PC-3 (cell line): ENCODE measurements at places on chromosomes 4 and X. TPM values are rescaled to one million over a fixed set of nuclear protein-coding genes. Genes with fewer than 3 reads are reported as not detected.

DNA sequence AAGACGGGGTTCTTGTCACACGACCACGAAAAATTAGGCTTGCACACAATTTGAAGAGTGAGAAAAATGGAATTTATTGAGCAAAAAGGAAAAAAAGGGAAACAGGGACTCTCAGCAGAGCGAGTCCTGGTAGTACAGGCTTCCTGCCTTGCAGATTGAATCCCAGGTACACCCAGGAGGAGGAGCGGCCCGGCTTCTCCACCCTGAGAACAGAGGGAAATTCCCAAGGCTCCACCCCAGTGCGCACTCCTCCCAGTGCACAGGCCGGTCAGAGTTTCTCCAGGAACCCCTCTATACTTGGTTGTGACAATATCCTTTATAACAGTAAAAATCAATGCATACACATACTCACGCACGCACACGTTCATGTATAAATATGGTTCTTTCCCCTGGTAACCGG, 22.0 kb downstream of the SLC4A4 start:
- DNase-seq: no peak

DNA sequence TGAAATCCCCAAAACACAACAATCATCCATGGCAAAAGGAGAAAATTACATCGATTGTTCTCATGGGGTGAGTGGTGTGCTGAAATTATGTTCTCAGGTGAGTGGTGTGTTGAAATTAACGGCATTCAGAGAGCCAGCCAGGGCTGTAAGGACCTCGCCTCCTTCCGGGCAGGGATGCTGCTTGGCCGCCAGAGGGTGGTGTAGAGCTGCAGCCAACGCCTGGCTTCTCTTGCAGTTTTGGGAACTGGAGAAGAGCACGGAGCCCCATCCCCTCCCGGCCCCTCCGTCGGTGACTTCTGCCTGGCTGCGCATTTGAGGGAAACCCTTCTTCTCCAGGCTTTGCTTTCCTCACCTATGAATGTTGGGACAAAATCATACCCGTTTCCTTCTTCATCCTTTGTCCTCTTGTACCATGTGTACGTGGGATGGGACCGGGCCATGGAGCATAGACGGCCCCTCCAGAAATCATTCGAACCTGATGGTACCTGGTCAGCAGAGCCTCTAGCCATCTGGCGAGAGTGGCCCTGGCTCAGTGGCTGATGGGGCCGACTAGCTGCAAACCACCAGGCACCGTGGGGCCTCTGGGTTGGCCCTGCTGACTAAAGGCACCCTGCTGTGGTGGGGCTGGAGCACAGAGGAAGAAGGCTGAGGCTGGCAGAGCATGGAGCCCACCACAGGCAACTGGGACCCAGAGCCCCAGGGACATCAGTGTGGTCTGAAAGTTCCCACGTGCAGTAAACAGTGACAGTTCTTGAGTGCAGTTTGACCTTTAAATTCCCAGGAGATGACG, 28.4 kb downstream of the TRMT44 start:
- DNase-seq: peak; percentile 63

- DNase-seq: no peak
Measured at GRCh38 chrX:100747090-100747489, 15.2 kb upstream of the SYTL4 start.

The IL2 gene
- not detected in 2 replicates for total RNA-seq

GRCh38 chrX:24465532-24465865, 413 bp downstream of the PDK3 start:
- DNase-seq: no peak

DNA sequence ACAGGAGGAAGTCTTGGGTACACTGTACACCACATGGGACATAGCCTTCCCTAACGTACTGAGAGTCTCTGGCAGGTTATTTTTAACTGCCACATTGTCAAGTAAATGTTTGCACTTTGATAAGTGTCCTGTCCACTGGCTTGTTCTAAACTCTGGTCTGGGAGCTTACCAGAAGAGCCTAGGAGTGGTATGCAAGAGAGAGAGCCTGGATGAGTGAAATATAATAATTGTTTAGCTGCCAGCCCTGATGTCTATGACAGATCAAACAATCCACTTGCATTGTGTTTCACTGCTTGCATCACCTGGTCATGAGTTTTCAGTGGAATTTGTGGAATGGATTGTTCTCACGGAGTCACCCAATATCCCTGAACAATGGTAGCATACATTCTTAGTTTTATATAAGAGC, 91.6 kb downstream of the SHROOM3 start:
- peak; percentile 35 for DNase-seq

DNA sequence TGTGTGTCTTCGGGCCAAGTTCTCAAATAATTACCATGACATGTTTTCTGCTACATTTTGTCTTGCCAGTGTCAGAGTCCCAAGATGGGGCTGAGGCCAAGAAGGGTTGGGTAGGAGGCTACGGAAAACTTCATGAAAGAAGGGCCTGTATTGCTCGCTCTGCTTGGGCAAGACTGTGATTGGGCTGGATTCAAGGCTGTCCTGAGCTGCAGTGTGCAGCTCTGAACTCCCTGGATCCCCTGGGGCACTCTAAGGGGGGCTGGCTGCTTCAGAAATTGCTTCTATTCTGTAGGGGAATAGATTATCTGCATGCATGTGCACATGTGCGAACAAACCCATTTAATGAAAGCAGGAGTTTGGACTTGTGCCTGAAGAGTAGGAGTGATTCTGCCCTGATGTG, 13.6 kb downstream of the TSPAN6 start:
- no peak for DNase-seq

GRCh38 chr4:67691328-67691727, 9.6 kb downstream of the UBA6 start:
- DNase-seq: no peak

The DCLK2 gene
- total RNA-seq: 1.2 TPM in 2 replicates

GRCh38 chr4:171348090-171348489, 465.1 kb upstream of the GALNTL6 start:
- DNase-seq: no peak

- DNase-seq: no peak
Measured at GRCh38 chr4:147847751-147848590, 116.1 kb downstream of the ARHGAP10 start.

- DNase-seq: no peak
Measured at GRCh38 chr4:131347816-131348215, 1801.3 kb upstream of the PCDH10 start.

GRCh38 chr4:183158062-183158461, 59.0 kb downstream of the WWC2 start:
- no peak for DNase-seq

- no peak for DNase-seq
Measured at GRCh38 chrX:20267931-20268701, 1.4 kb upstream of the RPS6KA3 start.

GRCh38 chr4:116082808-116083366, 969.5 kb upstream of the NDST4 start:
- DNase-seq: no peak

DNA sequence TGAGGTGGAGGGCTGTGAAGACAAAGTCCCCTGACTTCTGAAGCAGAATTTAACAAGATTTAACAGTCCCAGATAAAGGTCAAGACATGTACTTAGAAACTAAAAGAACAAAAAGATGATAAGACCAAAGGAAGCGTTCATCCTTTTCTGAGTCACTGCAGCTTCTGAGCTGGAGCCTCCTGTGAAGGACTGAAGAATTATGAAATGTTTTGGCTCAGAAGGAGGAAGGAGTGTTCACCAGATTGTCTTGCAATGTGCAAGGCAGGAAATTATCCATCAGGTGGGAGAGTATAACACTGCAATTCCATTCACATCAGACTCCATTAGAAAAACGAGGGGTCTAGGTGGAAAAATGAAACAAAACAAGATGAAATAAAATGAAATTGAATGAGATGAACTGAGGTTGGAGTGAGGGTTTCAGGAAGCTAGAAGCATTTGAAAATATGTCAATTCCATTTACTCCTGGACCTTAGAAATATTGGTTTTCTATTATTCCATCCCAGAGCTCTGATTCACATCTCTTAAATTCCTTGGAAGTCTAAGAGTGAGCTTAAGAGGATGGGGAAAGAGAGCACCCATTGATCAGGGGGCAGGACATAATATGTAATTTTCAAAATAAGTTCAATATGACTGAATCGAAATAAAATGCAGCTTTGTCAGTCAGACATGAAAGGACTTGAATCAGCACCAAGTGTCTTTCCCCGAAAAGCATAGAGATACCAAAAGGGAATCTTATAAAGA, 186.1 kb upstream of the LNX1 start:
- peak; percentile 59 for DNase-seq

- peak; percentile 6 for DNase-seq
Measured at GRCh38 chr4:2843941-2844584, 419 bp downstream of the ADD1 start.

The RBMXL3 gene
- total RNA-seq: not detected in 2 replicates

The CDK16 gene
- 155 and 208 TPM in 2 replicates for total RNA-seq

DNA sequence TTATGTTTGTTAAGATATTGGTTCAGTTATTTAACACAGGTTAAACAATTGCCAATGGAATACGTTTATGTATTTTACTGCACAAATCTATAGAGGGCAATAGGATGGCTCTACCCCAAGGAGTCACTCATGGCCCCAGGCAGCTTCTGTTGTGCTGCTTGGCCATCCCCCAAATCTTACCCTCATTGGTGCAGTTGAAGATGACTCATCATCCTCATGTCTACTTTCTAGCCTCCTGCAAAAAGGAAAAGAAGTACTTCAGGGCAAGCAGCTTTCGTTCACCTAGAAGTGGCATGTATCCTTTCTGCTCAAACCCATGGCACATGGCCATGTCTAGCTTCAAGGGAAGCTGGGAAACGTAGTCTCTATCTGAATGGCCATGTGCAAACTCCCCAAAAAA, 14.2 kb downstream of the PHOX2B start:
- peak; percentile 62 for DNase-seq

DNA sequence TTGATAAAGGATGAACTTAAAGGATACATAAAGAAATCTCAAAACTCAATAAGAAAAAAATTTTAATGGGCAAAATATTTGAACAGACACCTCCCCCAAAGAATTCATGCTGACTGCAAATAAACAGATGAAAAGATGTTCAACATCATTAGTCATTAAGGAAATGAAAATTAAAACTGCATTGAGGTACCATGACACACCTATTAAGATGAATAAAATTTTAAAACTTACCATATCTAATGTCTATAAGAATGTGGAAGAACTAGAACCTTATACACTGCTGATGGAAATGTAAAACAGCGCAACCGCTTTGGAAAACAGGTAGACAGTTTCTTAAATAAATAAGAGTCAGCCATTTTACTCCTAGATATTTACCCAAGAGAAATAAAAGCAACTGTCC, 266.8 kb upstream of the TET2 start:
- no peak for DNase-seq

DNA sequence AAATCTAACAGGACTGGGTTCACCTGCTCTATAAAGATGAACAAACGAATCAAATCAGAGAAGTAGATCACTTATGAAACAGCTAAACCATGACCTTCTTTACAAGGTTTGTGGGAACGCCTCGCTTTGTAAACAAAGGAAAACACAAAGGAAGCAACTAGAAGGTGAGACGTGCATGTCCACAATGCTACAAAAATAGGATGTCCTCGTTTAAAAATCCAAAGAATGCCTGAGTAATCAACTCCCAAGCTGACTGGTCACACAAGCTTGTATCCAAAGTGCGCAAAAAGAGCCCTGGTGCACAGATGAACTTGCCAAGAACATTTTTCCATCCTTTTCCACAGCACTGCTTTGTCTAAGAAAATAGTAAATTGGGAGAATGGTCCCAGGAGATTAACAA, 6.3 kb upstream of the SH3KBP1 start:
- DNase-seq: peak; percentile 82

GRCh38 chr4:22969287-22969896, 276.7 kb downstream of the GBA3 start:
- peak; percentile 86 for DNase-seq

DNA sequence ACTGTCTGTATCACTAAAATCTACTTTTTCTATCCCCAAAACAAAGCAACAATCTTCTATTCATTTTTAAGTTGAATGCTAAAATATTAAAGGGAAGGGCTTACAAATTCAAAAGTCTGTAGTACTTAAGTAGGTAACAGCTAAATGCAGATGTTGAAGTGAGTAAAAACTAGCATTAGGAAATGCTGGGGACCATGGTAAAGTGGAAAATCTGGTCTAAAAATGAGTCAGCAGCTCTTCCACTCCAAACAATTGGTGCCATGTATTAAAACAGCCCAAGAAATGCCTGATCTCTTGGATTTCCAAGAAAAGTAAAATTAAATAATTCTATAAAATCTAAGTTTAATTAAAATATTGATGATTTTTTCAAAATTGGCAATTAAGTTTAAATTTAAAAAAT, 73.3 kb upstream of the PPP3CA start:
- peak; percentile 55 for DNase-seq

- DNase-seq: peak; percentile 81
Measured at GRCh38 chr4:52641854-52642563, 17.1 kb downstream of the USP46 start.

DNA sequence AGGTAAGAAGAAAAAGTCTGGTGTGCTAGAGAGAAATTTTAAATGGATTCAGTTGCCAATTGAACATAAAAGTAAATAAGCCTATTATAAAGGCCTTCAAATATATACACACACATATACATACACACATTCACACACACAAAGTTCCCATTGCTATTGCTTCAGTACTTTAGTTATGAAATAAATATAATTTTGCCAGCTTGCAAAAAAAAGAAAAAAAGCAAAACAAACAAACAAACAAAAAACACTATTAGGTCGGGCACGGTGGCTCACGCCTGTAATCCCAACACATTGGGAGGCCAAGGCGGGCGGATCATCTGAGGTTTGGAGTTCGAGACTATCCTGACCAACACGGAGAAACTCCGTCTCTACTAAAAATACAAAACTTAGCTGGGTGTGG, 80.3 kb downstream of the SPIN4 start:
- DNase-seq: no peak

- no peak for DNase-seq
Measured at GRCh38 chrX:150118476-150118875, 180.2 kb upstream of the EOLA2 start.

- DNase-seq: peak; percentile 83
Measured at GRCh38 chrX:68196939-68197791, 236.1 kb downstream of the OPHN1 start.

- peak; percentile 68 for DNase-seq
Measured at GRCh38 chrX:107537815-107538214, 88.4 kb downstream of the FRMPD3 start.
